Stimulated activated CD8-positive, alpha-beta memory T cell treated with anti-CD3 and anti-CD28 coated beads, Interleukin-7, amount 100 ng/mL, for 48 hours (primary cell): ENCODE measurements at places on chromosomes 16 and 17.

GRCh38 chr17:58303971-58304749 lies 23.4 kb upstream of the MPO start:
- DNase-seq, result no peak

DNA sequence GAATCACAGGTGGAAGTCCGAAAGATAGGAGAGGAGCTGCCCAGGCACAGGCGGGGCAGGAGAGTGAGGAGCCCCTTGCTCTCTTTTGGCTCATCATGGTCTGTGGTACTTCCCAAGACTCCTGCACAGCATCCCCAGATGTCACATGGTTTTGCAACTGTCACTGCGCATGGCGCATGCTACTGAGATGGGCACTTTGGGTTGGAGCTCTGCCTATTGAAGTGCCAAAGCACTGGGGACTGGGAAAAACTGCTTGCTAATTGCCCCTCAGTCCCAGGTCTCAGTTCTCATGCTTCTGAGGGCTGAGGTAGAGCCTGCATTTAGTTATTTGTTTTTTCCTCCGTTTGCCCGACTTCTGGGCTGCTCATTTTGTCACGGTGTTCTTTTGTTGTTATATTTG lies 156.8 kb upstream of the CDH13 start:
- no peak for DNase-seq

GRCh38 chr16:17258848-17259713 lies 211.7 kb downstream of the XYLT1 start:
- no peak for DNase-seq

GRCh38 chr17:71919186-71919585 lies 201.6 kb upstream of the SOX9 start:
- DNase-seq, result no peak

- DNase-seq, result no peak
These were observed 80.9 kb upstream of the C17orf78 start for GRCh38 chr17:37294888-37295287.

- DNase-seq, result no peak
These were observed 37.1 kb downstream of the LCMT1 start for GRCh38 chr16:25148568-25149215.

DNA sequence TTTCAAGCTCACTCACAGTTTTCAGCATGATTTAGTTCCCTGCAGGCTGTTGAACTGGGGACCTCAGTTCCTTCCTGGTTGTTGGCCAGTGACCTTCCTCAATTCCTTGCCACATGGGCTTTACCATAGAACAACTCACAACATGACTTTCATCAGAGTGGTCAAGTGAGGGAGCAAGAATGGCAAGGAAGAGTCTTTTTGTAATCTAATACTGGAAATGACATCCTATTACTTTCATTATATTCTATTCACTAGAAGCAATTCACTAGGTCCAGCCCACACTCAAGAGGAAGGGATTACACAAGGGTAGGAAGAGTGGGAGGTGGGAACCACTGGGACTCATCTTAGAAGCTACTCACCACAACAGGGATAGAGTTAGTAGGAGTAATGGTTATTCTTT lies 57.6 kb downstream of the SYT17 start:
- no peak for DNase-seq

GRCh38 chr17:64772845-64773299 lies 110.8 kb upstream of the SMURF2 start:
- DNase-seq, result no peak

DNA sequence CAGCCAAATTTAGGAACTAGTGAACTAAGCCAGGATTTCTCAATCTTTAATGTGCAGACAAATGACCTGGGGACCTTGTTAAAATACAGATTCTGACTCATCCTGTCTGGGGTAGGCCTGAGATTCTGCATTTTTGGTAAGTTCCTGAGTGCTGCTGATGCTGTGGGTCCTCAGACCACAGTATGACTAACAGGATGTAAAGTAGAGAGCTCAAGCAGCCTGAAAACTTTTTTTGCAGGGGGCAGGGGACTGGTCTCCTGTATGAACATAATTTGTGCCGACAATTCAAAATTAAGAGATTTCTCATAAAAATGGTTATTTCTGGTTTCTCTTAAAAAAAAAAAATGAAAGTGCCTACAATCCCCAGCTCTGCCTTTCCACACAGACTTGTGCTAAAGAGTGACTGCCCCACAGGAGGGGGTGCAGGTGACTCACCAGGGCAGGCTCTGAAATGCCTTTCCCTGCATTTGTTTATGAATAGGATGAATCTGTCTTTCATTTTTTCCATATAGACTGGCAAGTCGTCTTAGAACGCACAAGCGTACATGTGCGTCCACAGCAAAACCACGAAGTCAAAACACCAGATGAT lies 271.5 kb downstream of the PHKB start:
- DNase-seq, result no peak

DNA sequence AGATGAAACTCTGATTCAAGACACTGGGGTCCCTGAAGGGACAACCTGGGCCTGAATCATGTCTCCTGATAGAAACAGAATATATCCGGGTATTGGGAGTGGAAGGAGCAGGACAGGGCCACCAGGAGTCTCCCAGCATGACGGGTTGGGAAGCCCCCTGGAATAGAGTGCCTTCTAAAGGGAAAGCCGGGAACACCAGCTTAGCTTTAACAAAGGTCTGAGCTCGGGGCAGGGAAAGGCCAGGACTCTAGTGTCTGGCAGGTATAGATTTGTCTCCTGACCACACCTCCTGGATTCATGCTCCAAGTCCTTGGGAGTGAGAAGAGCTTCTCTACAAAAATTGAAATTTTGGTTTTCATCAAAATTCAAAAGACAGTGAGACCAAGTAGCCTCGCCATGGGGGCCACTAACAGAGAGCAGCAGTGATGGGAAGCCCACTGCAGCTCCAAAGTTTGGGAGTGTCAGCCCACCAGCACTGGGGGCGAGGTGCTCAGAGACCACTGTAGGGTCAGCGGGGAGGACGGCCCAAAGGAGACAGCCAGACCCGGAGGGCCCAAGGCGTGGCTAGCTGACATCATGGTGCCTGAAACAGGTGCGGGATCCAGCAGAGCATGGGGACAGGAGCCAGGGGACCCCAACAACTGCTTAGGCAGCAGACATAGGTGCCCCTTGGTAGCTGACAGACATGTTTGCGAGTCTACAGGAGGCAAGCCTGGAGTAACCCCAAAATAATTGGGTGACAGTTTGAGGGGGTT lies 81.0 kb downstream of the C16orf78 start:
- DNase-seq, result no peak

GRCh38 chr16:2720064-2720457 lies at the start of gene PRSS27:
TSS of gene PRSS27 (minus strand) at chr16:2720224. CDS start at chr16:2720160, 64 bp downstream.
- DNase-seq, result no peak

- DNase-seq, result no peak
These were observed 31.9 kb upstream of the ACSF3 start for GRCh38 chr16:89061590-89062380.

DNA sequence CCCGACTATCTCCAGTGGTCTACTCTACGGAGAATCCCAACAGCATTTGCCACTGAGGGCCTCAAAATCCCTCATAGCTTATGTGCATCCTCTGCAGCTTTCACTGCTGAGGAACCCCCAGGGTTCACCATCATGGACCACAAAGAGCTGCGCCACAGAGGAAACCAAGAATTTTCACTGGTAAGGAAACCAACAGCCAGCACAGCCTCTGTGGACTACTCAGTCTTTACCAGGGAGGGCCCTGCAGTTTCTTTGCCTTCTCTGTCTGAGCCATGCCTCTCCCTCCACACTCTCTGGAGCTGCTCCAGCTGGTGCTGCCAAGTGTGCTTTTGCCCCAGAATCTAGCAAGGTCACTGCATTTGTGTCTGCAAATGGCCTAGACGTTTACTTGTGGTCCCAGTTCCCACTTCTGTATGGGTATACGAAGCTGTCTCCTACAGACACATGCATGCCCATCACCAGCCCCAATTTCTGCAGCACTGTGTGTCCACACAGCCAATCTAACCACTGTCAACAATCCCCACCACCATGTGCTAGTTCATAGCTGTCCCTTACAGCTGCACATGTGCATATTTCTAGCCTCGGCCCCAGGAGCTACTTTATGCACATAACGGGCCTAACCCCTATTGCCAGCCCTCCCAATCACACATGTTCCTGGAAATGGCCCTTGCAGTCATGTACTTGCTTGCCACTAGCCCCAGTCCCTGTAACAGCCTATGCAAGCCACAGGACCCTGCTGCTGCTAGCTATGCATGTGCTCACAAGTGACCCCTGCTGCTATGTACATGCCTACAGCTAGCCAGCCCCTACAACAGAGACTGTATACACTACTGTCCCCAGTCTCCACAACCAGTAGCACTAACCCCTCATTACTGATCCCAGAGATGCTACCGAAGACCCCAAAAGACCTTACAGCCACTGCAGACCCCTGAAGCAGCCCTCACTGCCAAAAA lies 1437.4 kb downstream of the CDH11 start:
- DNase-seq, result no peak

GRCh38 chr17:36980280-36980761 lies 31.6 kb downstream of the AATF start:
- DNase-seq, result no peak

- DNase-seq, result no peak
These were observed 2.1 kb downstream of the CCL4L2 start for GRCh38 chr17:36212966-36213365.

GRCh38 chr16:65406116-65406515 lies 284.3 kb upstream of the CDH11 start:
- no peak for DNase-seq

GRCh38 chr17:8991514-8992285 lies 26.2 kb upstream of the PIK3R5 start:
- peak; percentile 50 for DNase-seq

DNA sequence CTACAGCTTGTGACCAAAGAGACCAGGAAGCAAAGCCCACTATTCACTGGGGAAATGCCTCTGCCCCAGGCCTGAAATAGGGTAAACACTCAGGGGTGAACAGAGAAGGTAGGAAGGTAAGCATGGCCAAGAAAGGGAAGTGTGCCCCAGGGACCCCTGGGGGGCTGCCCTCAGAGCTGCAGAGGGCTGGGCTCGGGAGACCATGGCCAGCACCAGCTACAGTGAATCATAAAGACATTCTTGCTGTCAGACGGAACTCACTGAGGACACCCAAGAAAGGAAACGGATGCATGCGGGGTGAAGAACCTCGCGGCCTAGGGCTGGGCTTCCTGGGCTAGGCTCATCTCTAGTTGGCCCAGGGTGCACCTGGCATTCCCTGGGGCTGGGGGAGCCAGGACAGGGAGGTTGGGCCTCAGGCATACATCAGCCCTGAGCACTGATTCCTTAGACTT lies 9.6 kb downstream of the HIC1 start:
- no peak for DNase-seq

GRCh38 chr17:40582328-40582901 lies 17.1 kb upstream of the CCR7 start:
- no peak for DNase-seq

GRCh38 chr17:59856859-59857794 lies 35.6 kb downstream of the TUBD1 start:
- DNase-seq, result no peak

GRCh38 chr16:85052536-85052935 lies 24.9 kb downstream of the KIAA0513 start:
- no peak for DNase-seq

GRCh38 chr17:62716834-62717588 lies 89.5 kb downstream of the MRC2 start:
- no peak for DNase-seq

GRCh38 chr17:78294776-78295175 lies 63.3 kb downstream of the TMEM235 start:
- no peak for DNase-seq

DNA sequence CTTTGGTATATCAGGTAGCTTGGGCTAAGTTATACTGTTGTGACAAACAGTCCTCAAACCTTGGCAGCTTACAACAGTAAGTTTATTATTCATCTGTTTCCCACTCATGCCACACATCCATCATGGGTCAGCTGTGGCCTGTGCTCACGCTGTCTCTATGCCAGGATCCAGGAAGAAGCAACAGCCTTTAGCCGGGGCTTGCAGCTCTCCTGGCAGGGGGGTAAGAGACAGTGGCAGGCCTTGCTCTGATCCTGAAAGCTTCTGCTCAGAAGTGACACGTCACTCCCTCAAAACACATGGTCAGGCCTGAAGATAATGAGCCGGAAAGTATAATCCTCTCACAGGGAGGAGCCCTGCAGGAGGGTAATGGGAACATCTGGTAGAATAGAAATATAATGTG lies 377.6 kb downstream of the CPPED1 start:
- no peak for DNase-seq

DNA sequence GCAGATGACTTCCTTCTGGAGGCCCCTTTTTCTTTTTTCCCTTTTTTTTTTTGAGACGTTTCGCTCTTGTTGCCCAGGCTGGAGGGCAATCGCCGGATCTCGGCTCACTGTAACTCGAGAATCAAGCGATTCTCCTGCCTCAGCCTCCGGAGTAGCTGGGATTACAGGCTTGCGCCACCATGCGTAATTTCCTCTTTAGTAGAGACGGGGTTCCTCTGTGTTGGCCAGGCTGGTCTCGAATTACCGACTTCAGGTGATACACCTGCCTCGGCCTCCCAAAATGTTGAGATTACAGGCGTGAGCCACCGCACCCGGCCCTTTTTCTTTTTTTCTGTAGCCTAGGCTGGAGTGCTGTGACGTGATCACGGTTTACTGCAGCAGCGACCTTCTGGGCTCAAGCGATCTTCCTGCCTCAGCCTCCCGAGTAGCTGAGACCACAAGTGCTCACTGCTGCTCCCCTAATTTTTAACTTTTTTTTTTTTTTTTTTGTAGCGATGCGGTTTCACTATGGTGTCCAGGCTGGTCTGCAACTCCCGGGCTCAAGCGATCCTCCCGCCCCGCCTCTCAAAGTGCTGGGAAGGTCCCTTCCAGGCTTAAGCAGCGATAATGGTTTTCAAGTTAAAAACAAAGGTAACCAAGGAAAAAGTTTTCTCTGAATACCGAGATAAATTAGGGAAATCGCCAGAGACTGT lies 956 bp upstream of the IST1 start:
- DNase-seq, result no peak

GRCh38 chr17:7631398-7632380 lies 1.8 kb downstream of the SHBG start:
- DNase-seq, result no peak

- no peak for DNase-seq
These were observed 14.2 kb upstream of the CD300A start for GRCh38 chr17:74452033-74452840.

DNA sequence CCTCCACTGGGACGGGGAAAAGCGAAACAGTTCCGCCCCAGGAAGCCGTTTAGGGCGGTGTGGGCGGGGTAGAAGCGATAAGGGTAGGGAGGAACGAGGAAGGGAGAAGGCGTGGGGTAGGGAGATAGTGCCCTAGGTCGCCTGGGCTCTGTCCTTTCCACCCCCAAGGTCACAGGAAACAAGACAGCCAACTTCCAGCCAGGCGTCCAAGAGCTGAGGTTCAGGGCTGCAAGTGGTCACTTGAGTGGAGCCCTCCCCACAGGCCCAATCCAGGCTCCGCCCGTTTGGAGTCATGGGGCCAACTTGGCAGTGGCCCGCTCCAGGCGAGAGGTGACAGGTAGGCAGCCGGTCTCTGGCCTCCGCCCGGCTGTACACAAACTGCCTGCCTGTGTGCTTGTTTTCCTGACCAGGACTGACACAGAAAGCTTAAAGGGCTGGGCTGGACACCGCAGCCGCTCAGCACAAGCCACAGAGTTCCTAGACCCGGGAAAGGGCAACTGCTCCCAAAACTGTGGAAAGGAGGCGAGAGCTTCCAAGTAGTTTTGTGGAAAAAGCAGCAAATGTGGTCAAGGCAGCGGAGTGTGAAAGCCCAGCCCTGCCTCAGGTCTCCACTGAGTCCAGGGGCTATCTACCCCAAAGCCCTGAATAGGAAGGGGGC lies at the start of gene RILP:
TSS of gene RILP (minus strand) at position 23 of the 658 bp plus-strand sequence. CDS start 62 bp downstream, outside the sequence.
- DNase-seq, result no peak
